Esophagus mucosa (tissue), 1 donor: ENCODE measurements at places on chromosomes 6 and 20. TPM values are rescaled to one million over a fixed set of nuclear protein-coding genes. Genes with fewer than 3 reads are reported as not detected.

ATP6V1G2 gene
- not detected for total RNA-seq

HLA-DRA gene
- total RNA-seq = 38.7 TPM

RHAG gene
- not detected for total RNA-seq

GABRR1 gene
- 0.24 TPM for total RNA-seq

SLC12A5 gene
- not detected for total RNA-seq

PRL gene
- total RNA-seq = not detected

PI3 gene
- 1,694 TPM for total RNA-seq
